ENCODE measurements at places on chromosomes 3 and 15.

DNA sequence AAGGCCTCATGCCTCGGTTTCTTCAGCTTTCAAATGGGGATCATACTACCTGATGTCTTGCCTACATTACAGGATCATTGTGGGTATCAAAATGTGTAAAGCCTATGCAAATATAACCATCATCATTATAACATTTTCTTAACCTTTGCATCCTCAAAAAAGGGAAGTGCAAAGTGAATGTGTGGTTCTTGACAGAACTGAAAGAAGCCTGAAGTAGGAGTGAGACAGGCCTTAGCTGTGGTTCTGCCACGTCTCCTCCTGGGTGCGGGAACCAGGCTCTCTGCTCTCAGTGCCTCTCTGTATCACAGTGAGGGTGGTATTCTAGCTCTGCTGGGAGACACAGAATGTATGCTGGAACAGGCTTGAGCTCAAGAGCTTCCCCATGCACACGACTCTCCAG lies 316.9 kb upstream of the ICE2 start:
- no peak for DNase-seq

DNA sequence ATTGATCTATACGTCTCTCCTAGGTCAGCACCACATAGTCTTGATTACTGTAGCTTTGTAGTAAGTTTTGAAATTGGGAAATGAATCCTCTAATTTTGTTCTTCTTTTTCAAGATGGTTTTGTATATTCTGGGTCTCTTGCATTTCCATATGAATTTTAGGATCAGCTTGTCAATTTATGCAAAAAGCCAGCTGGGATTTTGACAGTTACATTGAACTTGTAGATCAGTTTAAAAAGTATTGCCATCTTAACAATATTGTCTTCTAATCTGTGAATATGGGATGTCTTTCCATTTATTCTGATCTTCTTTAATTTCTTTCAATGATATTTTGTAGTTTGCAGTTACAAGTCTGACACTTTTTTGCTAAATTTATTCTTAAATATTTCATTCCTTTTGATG lies 5.6 kb upstream of the PRR23E start:
- DNase-seq: no peak

- no peak for DNase-seq
These were observed 27.1 kb downstream of the EIF1B start for GRCh38 chr3:40336511-40337135.

DNA sequence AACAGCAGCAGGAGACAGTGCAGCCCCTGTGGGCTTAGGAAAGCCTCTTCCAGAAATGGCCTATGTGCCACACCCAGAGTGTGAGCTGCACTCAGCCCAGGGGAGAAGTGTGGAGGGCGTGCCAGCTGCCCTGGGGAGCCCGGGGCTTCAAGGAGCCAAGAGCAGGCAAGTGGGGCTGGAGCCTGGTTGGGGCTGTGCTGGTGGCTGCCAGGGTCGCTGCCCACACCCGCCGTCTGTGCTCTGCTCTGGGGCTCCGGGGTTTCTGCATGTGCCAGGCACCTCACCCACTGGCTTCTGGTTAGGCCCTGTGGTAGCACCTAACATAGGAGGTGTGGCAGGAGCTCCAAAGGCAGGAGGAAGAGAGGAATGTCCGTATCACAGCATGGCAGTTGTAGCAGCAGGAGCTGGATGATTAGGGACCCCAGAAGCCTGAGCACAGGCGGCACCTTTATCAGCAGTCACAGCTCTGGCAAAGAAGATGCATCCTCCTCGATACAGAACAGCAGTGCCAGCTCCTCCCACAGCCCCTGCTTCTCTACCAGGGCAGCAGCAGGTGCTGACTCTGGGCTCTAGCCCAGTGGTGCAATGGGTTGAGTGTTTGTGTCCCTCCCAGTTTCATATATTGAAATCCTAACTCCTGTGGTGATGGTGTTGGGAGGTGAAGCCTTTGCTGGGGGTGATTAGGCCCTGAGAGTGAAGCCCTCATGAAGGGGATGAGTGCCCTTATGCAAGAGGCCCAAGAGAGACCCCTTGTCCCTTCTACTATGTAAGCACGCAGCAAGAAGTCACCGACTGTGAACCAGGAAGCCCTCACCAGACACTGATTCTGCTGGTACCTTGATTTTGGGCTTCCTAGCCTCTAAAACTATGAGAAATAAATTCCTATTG lies 70.0 kb upstream of the KLF13 start:
- DNase-seq: no peak

DNA sequence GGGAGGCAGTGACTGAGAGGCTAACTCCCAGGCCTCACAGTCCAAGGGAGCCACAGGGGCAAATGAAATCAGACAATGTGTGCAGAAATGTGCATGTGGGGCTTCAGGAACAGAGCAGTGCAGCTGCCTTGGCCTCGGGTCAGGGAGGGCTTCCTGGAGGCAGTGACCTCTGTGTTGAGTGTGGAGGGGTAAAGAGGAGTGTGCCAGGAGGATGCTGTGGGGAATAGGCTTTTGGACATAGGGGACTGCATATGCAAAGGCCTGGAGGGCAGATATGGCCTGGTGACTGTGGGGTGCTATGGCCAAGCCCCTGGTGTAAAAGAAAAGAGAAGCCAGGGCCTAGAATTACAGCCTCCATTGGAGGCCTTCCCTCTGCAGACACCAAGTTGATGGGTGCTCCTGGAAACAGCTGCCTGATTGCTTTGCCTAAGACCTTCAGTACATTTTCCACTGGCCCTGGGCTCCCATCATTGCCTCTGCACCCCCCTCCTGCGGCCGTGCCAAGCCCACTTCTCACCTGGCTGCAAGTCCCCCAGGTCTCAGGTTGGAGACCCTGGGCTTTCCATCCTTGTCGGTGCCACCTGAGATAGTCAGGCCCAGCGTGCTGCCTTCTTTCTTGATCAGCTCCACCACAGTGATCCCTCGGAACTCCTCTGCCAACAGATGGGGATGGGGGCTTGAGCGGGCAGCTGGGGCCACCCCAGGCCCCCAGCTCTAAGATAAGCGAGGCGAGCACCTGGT lies 15.1 kb downstream of the GRIP2 start:
- no peak for DNase-seq

DNA sequence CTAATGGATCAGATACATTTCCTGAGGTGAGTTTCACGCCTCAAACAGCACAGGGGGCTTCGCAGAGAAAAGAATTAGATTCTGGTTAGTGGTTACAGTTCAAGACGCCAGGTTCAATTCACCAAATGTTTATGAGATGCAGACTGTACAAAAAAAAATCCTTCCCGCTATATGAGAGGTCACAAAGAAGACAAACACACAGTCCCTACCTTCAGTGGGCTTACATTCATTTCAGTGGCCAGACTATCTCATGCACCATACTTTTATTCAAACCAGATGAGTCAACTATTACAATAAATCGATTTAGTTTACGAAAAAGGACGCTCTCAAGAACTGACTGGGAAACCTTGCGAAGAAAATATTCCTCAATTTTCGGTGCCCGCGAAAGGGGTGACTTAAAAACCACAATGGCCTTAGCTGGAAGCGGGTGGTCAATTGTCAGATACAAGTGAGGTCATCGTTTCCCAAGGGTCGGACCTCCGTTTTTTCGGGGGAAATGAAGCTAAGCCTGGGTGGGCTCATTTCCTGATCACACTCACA lies 695 bp downstream of the METTL6 start:
- DNase-seq: no peak

- no peak for DNase-seq
These were observed 41.0 kb downstream of the BCL2L10 start for GRCh38 chr15:52071570-52071969.

DNA sequence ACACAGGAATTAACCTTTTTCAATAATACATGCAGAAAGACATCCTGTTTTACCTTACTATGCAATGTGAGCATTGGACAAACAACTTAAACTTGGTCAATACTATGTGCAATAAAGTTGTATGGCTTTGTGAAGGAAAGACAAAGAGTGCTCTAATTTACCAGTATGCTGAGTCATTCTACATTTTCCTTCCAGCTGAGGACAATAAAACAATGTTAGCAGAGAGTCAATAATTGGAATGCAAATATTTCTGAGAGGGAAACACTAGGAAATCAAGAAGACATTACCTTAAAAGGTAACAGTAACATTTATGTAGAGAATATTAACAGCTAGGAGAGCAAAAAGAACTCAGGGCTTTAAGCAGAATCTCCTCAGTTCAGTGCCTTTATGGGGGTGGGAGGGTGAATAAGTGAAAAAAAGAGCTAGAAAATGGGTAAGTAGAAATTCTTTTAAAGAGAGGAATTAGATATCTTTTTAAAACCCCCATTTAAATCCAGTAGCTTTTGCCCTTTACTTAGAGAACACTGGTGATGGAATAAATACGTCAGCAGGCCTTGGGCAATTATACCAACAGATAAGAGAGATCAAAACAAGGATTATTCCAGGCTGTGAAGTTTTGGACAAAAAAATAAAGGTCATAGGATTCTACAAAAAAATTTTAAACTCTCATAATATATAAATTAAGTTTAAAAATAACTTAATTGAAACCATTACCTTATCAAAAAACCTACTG lies 11.6 kb upstream of the HGD start:
- no peak for DNase-seq

DNA sequence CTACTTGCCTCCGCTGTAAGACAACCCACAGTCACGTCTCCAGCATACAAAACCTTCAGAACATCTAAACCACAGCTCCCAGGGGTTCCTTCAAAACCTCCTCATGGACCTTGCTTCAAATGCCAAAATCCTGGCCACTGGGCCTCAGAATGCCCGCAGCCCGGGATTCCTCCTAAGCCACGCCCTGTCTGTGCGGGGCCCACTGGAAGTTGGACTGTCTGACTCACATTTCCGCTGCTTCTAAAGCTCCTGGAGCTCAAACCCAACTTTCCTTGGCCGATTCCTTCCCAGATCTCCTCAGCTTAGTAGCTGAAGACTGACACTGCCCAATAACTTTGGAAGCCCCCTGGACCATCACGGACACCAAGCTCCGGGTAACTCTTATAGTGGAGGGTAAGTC lies 17.9 kb upstream of the OR5H6 start:
- DNase-seq: no peak

GRCh38 chr15:57082054-57082728 lies 163.7 kb downstream of the TCF12 start:
- DNase-seq: no peak

Measured in stimulated activated CD8-positive, alpha-beta memory T cell treated with anti-CD3 and anti-CD28 coated beads, Interleukin-7, amount 100 ng/mL, for 1 hour (primary cell).